GM12864 (cell line): ENCODE measurements at places on chromosomes 12 and 14.

- DNase-seq: no peak
These were observed 17.5 kb downstream of the EVL start for GRCh38 chr14:100082723-100083122.

- no peak for DNase-seq
These were observed 105.2 kb upstream of the RPH3A start for GRCh38 chr12:112686373-112686772.

- peak; percentile 45 for DNase-seq
These were observed 77.5 kb downstream of the PELI2 start for GRCh38 chr14:56195704-56196103.

DNA sequence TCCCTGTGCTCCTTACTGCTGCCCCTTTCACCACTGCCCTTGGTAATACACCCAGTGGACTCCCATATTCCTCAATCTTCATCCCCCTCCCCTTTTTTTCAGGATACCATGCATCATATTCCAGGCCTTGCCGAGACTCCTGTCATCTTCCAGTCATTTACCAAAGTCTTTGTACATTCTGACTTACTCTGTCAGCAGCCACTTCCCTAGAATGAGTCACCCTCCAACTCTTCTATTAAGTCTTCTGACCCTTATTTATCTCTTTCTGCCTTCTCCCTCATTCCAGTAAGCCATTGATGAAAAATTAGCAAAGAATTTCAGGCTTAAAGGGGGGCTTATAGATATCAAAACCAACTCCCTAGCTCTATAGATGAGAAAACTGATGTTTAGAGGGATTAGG is 128.0 kb downstream of the STXBP6 start:
- no peak for DNase-seq

GRCh38 chr12:123573870-123574269 is 10.5 kb upstream of the TMED2 start:
- no peak for DNase-seq

DNA sequence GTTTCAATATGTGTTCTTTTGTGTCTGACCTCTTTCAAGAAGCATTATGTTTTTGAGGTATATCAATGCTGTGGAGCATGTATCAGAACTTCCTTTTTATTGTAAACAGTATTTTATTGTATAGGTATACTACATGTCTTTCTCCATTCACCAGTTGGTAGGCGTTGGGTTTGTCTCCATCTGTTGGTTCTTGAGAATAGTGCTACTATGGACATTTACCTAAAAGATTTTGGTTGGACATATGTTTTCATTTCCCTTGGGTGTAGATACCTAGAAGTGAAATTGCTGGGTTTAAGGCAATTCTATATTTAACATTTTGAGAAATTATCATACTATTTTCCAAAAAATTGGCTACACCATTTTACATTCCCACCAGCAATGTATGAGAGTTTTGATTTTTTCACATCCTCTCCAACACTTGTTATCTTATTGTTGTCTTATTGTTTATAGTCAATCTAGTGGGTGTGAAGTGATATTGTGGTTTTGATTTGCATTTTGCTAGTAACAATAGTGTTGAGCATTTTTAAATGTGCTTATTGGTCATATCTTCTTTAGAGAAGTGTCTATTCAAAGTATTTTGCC is 409.2 kb downstream of the IPO8 start:
- no peak for DNase-seq

DNA sequence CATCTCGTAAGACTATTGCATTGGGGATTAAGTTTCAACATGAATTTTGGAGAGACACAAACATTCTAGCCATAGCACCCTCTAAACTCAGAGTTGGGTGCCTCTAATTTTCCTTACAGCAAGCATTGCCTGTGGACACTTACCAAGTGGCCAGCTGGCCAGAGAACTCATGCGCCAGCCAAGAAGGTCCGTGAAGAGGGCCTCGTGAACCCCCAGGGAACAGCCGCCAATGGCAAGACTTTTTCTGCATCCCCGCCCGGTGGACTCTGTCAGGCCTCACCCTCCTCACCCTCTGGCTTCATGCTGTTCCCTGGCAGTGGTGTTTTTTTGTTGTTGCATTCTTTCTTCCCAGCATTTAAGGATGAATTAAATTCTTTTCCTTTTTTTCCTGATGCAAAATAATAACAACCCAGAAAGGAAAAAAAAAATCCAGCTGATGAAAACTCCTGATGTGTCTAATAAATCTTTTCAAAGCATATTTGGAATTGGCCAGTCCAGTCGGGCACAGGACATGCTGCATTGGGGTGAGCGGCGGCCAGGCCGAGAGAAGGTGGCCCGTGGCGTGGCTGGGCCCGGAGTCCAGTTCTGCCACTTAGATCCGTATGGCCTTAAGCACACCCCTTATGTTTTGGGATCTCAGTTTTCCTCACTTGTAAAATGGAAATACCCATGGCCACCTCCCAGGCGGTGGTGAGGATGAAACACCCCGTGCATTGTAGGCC is 191.9 kb upstream of the DIO3 start:
- no peak for DNase-seq

GRCh38 chr12:47574252-47575021 is 131.4 kb downstream of the RPAP3 start:
- no peak for DNase-seq

- DNase-seq: no peak
These were observed 51.1 kb downstream of the BEGAIN start for GRCh38 chr14:100536121-100536510.

- no peak for DNase-seq
These were observed 8.5 kb downstream of the BTG1 start for GRCh38 chr12:92136965-92137721.

DNA sequence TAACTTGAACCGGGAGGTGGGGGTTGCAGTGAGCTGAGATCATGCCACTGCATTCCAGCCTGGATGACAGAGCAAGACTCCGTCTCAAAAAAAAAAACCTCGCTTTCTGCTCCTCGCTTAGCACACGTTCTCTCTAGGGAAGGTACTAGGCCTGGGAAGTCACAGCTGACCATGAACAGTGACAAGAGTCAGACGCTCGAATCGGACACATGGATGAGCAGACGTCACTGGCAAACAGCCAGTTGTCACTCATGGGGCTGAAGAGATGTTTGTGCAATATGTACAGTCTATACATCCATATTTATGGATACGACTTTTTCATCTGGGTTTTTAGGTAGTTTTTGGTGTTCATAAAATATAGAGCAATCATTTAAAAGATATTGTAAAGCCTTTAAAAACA is 19.4 kb downstream of the TCHP start:
- no peak for DNase-seq

DNA sequence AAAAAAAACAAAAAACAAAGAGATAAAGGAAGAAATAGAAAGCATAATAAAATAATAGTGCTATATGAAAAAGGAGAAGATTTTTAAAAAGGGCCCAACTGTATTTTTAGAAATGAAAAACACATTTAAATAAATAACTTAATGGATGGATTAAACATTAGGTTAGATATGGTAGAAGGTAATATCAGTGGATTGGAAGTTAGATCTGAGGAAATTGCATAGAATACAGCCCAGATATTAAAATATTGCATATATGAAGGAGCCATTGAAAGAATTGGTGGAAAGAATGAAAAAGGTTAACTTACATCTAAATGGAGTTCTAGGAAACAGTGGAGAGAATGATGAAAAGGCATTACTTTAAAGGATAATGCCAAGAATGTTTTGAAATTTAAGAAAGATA is 27.8 kb downstream of the CACNA1C start:
- DNase-seq: no peak
